A549 treated with dexamethasone at 1 μM for 4 hours (cell line): ENCODE measurements at places on chromosomes 3 and 15. TPM values are rescaled to one million over a fixed set of nuclear protein-coding genes. Genes with fewer than 3 reads are reported as not detected.

Gene PRKCD
- 37.5 to 54.6 TPM (median 48.4 TPM) in 5 replicates for total RNA-seq

Gene CLRN1
- total RNA-seq = not detected in 5 replicates

Gene LYSMD4
- 3.0 to 4.2 TPM (median 3.3 TPM) in 5 replicates for total RNA-seq

Gene RNF7
- 113 to 150 TPM (median 117 TPM) in 5 replicates for total RNA-seq

Gene TGM4
- 0.25 to 0.39 TPM (median 0.27 TPM) in 5 replicates for total RNA-seq

Gene CYP1A2
- total RNA-seq = not detected in 5 replicates
